ENCODE measurements at places on chromosomes 13 and 19.

GRCh38 chr19:45523642-45524256 lies 16.5 kb downstream of the VASP start:
- peak; percentile 73 for DNase-seq

DNA sequence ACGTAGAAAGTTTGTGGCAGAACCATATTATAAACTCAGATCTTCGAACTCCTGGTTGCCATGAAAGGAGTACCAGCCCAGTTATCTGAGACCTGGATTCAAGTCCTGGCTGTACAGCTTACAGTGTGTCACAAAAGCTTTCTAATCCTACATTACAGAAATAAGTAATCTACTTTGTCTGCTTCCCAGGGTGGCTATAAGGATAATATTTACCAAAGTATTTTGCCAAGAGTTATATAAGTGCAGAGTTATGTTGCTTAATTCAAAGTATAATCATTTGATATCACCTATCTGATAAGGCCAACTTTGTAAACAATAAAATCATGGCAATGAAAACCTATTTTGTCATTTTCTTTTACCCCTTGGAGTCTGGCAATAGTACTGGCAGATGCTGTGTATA lies 381.6 kb downstream of the NDFIP2 start:
- no peak for DNase-seq

DNA sequence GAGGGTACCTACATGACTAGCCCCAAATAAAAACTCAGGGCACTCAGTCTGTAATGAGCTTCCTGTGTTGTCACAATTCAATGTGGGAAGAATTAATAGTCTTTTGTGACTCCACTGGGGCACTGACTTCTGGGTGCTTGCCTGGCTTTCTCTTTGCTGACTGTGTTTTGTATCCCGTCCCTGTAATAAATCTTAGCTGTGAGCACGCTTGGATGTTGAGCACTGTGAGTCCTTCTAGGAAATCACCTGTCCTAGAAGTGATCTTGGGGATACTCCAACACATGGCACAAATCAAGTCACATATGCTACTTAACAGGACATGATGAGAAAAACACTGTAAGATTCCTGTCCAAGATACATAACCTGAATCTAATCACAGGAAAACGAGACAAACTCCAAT lies 83.0 kb downstream of the USP12 start:
- DNase-seq = no peak

DNA sequence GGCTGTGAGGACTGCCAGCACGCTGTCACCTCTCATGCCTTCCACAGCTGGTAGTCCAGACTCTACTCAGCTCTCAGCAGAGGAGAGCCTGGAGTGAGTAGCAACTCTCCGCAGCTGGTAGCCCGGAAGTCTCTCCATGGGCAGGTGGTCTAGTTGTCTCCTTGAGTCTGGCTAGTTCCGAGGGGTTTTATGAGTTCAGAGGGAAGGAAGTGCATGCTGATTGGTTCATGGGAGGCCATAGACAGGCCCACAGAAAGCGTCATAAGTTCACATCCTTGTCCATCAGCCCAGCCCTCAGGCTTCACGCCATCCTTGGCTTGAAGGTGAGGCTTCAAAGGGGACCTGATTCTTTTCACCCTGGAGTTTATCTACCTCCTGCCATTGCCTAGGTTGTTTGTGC lies 2662.4 kb upstream of the PCDH20 start:
- DNase-seq = no peak

- no peak for DNase-seq
These were observed 3.6 kb upstream of the ADAMTSL5 start for GRCh38 chr19:1516395-1516753.

GRCh38 chr19:3821857-3822364 lies 35.7 kb upstream of the MATK start:
- peak; percentile 93 for DNase-seq

DNA sequence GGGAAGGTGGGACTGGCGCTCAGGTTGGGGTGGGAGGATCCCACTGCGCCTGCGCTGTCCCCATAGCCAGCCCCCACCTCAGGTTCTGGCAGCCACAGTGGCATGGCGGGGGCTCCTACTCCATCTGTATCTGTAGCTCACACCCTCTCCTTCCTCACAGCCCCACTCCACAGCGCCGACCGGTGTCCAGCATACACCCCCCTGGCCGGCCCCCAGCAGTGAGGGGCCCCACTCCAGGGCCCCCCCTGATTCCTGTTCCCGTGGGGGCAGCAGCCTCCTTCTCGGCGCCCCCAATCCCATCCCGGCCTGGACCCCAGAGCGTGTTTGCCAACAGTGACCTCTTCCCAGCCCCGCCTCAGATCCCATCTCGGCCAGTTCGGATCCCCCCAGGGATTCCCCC lies 6.0 kb downstream of the TMED1 start:
- DNase-seq = no peak

DNA sequence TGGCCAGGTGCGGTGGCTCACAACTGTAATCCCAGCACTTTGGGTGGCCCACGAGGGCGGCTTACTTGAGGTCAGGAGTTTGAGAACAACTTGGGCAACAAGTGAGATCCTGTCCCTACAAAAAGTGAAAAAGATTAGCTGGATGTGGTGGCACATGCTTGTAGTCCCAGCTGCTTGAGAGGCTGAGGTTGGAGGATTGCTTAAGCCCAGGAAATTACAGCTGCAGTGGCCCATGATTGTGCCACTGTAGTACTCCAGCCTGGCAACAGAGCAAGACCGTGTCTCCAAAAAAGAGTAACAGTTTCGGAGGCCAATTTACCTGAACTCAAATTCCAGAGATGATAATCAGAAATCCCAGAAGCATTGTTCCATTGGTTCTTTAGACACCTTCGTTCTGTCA lies 4.4 kb downstream of the ZNF473 start:
- DNase-seq = no peak

- no peak for DNase-seq
These were observed 348.8 kb downstream of the SPRY2 start for GRCh38 chr13:79992111-79992510.

DNA sequence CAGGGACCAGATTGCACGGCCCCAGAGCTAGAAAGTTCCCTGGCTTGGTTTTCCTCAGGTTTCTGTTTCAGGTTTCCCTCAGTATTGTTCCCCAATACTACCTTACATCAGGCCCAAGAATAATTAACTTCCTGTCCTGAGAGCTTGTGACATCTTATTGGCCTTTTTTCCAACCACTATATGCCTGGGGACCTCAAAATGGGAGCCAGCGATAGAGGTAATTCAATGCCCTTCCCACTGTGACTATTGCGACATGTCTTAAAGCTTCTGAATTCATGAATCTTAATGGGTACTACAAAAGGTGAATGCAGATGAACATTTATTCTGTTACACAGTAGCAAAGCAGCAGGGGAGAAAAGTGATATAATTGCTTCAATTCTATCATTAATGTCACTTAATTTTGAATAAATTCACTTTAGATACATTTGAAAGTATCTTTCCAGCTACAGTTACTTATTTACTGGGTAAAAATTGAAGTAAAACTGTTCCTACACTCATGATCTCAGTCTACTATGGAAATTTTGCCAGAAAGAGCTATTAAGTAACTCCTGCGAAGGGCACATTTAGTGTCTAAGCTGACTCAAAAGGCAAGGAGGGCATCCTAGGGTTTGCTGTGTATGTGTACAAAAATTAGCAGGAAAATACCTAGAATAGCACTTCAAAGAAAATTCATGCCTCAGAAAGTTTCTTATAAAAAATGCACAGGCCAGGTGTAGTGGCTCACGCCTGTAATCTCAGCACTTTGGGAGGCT lies 4.1 kb downstream of the CRYL1 start:
- DNase-seq = no peak

GRCh38 chr19:49555600-49556411 lies 24.6 kb downstream of the NOSIP start:
- DNase-seq = peak; percentile 78

GRCh38 chr19:43636121-43636683 lies 3.4 kb downstream of the CADM4 start:
- DNase-seq = no peak

Data from stimulated activated CD4-positive, alpha-beta T cell treated with anti-CD3 and anti-CD28 coated beads, Interleukin-2, amount 100 ng/mL, for 24 hours (primary cell).